8988T (cell line): ENCODE measurements at places on chromosomes 5 and 9.

DNA sequence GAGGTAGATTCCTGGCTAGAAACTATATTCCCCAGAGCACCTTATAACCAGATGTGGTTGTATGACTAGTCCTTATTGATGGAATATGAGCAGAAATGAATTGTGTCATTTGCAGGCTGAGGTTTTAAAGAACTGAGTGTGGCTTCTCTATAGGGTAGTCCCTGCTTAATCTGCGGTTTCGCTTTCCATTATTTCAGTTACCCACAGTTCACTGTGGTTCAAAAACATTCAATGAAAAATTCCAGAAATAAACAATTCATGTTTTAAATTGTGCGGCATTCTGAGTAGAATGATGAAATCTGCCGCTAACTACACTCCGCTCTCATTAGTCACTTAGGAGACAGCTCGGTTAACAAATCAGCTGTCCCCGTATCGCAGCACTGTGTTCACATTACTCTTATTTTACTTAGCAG lies 65.1 kb downstream of the ANKRD55 start:
- no peak for DNase-seq

GRCh38 chr5:132662925-132663770 lies 5.2 kb downstream of the IL13 start:
- no peak for DNase-seq

- no peak for DNase-seq
Observed at GRCh38 chr5:113181409-113181808, 204.8 kb downstream of the DCP2 start.

DNA sequence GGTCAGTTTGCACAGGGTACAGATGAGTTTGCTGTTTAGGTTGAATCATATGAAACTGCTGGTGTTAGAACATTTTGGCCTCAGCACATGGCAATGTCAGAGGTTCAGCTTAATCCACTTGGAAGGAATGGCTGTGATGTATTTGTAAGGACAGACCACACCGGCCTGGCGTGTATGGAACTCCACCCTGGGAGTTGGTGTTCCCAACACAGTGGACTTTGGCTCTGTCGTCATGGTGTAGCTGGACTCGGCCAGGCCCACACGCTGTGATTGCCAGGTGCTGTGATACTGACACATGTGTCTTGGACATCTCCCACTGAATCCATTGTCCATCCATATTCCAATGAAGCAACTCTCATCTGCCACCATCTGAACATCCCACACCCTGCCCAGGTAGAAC lies 90.3 kb downstream of the ZNF618 start:
- no peak for DNase-seq

DNA sequence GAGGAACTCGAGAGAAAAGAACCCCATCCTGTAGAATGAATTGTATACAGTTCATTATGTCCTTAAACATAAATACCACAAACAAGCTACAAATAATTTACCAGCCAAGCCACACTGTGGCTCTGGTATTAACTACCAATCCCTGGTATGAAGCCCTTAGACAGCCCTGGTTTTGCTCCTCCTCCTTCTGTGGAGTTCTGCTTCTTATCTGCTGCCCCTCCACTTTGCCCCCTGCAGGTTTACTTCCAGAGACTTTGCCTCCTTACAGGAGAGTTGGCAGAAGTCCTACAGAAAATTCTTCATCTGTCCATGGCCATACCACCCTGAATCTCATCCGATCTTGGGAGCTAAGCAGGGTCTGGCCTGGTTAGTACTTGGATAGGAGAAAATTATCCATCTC lies 219.8 kb downstream of the ACTL7B start:
- no peak for DNase-seq

- no peak for DNase-seq
Observed at GRCh38 chr5:141623611-141624010, 4.8 kb upstream of the DIAPH1 start.

- no peak for DNase-seq
Observed at GRCh38 chr5:162484986-162485385, 417.4 kb downstream of the GABRG2 start.

DNA sequence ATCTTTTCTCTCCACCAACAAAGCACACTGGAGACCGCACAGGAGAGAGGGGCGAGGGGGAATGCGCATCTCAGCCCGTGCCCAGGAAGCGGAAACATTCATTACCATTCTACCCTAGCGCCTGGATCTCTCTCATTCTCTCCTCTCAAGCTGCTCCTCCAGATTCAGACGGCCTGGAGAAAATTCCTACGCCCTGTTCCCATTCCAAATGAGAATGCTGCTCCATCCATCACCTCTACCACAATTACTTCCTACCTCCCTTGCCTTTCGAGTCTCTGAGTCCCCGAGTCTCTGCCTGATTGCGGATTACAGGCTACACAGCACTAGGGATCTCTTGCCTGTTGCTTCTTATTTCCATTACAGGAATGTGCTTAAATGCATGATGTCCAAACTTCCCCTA lies 6.7 kb downstream of the DDX31 start:
- DNase-seq: no peak

DNA sequence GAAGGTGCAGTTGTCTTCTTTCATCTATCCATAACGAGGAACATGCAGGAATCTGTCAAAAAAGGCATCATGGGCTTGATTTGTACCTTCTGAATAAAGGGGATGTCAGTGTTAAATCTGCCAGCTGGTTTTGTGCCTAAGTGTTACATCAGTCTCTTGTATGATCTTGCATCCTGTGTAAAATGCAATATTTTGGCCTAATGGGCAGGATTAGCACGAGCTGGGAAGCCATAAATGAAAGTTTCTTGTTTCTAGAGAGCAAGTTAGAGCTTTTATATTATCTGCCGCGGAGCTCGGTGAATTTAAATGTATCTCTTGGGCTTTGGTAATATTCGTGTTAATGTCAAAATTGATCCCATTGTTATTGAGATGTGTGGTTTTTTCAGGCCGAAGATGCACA lies 526.1 kb upstream of the WWC1 start:
- DNase-seq: no peak

DNA sequence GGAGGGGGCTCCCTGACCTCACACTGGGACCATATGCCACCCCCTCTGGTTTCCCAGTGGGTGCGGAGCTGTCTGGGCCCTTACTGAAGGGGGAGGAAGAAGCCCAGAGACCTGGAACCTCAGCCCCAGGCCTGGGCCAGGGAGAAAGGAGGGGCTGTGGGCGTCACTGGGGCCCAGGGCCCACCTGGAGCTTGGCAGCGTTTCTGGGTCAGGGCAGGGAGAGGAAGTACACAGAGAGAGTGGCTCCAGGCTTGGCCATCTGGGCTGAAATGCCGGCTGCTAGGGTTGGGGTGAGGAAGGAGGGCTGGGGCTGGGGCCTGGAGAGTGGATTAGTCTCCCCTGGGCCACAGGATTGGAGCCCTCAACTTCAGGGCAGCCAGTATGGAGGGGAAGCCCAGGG lies 6.4 kb upstream of the DAB2IP start:
- no peak for DNase-seq

GRCh38 chr5:50958852-50959457 lies 292.5 kb downstream of the PARP8 start:
- DNase-seq: no peak

DNA sequence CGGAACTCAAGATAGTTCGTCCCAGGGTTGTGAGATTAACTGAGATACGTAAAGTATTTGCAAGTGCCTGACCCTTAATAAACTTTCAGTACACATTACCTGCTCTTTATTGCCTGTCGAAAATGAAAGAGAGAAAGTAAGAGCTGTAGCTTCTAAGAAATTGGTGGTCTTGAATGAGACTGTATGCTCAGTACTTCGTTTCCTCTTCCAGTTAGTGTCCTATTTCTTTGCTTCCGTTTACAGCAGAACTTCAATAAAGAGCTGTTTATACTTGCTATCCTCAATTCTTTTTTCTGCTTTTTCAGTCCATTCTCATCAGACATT lies 534 bp downstream of the SRFBP1 start:
- no peak for DNase-seq

GRCh38 chr9:136122425-136123383 lies 4.0 kb upstream of the TMEM250 start:
- DNase-seq: peak; percentile 93

DNA sequence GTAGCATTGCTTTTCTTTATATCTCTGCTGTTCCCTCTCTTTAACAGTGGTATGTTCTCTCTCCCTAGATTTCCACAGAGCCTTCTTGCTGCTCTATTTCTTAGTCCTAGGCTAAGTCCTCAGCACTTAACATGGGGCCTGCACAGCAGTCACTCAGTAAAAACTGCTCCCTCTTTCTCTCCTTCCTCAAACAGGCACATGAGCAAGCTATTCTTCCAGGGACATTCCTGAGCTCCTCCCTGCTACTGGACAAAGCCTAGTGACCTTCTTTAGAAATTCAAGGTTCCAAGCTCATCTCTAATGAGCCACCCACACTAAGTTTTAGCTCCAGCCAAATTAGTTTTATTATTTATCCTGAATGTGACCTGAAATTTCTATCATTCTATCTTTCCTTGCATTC lies 39.5 kb downstream of the TRIM32 start:
- no peak for DNase-seq

GRCh38 chr5:142465476-142465875 lies 140.7 kb upstream of the SPRY4 start:
- DNase-seq: no peak

DNA sequence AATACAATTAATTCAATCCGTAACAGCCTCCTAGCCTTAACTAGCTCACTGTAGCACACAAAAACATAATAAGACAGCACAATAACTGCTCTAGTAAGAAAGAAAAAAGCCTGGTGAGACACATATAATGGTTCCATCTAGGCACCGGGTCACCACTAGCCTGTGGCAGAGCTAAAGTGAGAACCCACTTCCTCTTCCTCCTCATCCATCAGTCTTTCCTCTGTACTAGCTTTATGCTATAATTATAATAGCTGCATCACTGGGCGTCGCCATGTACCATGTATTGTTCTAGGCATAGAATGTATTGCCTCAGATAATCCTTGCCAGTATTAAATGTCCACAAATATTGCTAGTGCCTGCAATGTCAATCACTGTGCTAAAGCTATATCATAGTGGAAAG lies 23.1 kb downstream of the ADRB2 start:
- no peak for DNase-seq

DNA sequence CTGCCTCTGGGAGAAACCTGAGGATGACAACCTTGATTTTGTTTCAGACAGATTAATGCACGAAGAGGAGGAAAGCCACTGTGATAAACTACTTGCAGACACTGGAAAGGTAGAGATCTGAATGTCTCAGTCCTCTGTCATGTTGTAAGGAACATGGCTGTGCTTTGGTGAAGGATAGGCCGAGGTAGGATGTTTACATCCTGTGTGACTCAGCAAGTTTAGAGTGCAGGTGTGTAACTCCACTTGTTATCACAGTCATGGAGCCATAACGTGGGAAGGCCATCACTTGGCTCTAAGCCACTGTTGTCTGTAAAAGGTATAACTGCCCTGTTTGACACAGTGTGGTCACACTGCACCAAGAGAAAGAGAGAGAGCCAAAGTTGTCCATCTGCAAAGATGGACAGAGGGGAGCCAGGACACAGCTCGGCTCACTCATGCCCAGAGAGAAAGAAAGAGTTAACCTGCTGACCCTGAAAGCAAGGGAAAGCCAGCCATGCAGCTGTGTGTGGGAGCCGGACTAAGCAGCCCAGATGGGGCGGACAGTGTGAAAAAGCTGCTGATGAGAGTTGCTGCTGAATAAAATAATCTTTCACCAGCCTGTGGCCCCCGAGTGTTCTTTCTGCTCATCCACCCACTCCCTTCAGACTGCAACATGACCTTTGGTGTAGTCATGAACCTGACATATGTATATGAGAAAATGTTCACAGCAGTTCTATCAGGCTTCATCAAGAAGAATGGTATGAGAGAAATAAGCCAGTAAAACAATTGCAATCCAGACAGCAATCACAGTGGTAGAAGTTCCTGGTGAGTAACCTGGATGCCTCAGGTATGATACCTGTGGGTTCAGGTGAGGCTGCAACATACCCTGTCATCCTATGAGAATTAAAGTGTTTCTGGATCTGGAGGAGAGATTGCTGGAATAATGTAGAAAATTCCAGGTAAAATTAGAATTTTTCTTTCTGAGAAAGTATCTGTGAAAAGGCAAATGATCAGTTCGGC lies 115.9 kb downstream of the TARS1 start:
- DNase-seq: no peak

GRCh38 chr5:97194366-97194765 lies 11.3 kb upstream of the RIOK2 start:
- no peak for DNase-seq

DNA sequence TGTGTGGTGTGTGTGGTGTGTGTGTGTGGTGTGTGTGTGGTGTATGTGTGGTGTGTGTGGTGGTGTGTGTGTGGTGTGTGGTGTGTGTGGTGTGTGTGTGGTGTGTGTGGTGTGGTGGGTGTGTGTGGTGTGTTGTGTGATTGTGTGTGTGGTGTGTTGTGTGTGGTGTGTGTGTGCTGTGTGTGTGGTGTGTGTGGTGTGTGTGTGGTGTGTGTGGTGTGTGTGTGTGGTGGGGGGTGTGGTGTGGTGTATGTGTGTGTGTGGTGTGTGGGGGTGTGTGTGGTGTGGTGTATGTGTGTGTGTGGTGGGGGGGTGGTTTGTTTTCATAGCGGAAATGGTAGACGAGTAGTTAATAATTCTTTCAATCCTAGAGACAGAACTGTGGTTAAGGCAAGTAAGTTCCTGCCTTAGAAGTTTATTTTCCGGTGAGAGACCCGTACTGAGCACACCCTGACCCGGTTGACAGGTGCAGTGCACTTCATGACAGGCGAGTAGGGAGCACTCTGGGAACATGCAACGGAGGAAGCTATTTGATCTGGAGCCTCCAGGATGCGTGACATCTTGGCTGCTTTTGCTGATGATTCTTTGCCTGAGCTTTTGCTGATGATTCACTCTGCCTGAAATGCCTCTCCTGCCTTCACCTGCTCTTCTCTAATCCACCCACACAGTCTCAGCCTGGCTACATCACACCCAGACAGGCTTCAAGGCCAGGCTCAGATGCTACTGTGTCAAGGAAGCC lies 21.7 kb upstream of the FAT2 start:
- no peak for DNase-seq

DNA sequence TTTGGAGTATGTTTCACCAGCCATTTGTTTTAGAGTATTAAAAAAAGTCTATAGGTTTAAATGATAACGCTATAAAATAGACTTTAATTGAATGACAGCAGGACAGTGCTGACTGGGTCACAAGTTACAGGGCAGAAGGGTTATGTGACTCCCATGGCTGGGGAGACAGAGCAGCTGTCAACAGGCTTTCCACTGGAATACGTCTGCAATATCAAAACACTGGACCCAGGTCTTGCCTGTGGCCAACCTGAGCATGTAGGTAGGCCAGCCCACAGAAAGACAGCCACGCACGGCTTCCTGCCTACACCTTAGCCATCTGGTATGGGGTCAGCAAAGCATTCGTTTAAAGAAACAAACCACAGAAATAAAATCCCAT lies 80.7 kb downstream of the OTULIN start:
- DNase-seq: no peak

- DNase-seq: no peak
Observed at GRCh38 chr5:28505121-28505520, 1466.7 kb upstream of the CDH9 start.

- no peak for DNase-seq
Observed at GRCh38 chr9:35516479-35516878, 26.6 kb downstream of the RUSC2 start.

DNA sequence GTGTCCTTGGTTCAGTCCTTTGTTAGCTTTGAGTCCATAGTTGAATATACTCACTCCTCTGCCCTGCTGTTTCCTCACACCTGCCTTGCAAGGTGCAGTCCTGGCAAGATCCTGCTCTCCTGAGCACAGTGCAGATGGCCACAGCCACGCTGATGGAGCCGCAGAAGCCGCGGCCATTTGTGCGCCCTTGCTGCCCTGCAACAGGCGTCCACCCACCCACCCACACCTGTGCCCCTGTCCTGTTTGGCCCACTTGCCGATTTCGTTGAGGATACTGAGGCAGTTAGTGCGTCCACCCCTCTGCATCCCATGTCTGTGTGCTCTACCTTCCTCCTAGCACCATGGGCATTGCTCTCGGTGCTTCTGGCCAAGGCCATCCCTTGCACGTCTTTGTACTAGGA lies 51.1 kb upstream of the LRRTM2 start:
- DNase-seq: no peak
